ENCODE measurements at places on chromosomes 7 and 10. TPM values are rescaled to one million over a fixed set of nuclear protein-coding genes. Genes with fewer than 3 reads are reported as not detected.

SLIT1 gene
- 0.35 TPM for total RNA-seq

HYCC1 gene
- total RNA-seq: 22.6 TPM

ADARB2 gene
- total RNA-seq: 1.0 TPM

CCL24 gene
- total RNA-seq: not detected

CCDC3 gene
- total RNA-seq: 33.5 TPM

PDCD4 gene
- 75.9 TPM for total RNA-seq

DNA sequence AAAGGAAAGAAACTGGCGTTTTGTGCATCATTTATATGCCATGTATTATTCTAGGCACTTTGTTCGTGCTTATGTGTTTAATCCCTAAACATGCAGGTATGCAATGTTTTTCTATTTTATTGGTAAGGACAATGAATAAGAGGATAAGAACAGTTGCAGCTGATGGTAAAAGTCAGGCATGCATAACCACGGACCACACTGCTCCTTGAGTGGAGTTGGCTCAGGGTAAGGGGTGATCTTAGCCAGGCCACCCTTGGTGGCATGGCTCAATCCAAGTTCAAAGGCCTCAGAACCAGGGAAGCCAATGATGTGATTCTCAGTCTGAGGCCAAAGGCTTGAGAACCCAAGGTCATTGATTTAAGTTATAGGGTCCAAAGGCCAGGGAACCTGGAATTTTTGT, 1068.1 kb downstream of the NRG3 start:
- no peak for DNase-seq

DNA sequence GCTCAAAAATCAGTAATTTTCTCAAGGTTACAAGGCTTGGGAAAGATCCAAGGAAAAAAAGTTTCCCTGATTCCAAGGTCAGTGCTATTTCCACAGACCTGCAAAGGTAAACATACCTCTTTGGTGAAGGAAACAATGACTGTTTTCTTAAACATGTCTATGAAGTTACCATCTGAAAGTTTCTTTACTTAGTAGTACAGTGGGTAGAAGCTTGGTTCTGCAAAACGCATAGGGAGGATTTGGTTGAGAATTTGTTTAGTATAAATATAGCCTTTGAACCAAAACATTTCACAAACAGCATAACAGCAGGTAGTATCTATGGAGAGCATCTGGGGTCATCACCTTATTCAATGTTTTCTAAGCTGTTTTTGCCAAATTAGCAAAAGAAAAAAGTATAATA, 169.6 kb downstream of the CCSER2 start:
- DNase-seq: no peak

- peak; percentile 80 for DNase-seq
Observed at GRCh38 chr10:72242675-72243074, 26.6 kb upstream of the ASCC1 start.

GRCh38 chr7:147861058-147861716, 729.4 kb upstream of the C7orf33 start:
- no peak for DNase-seq

DNA sequence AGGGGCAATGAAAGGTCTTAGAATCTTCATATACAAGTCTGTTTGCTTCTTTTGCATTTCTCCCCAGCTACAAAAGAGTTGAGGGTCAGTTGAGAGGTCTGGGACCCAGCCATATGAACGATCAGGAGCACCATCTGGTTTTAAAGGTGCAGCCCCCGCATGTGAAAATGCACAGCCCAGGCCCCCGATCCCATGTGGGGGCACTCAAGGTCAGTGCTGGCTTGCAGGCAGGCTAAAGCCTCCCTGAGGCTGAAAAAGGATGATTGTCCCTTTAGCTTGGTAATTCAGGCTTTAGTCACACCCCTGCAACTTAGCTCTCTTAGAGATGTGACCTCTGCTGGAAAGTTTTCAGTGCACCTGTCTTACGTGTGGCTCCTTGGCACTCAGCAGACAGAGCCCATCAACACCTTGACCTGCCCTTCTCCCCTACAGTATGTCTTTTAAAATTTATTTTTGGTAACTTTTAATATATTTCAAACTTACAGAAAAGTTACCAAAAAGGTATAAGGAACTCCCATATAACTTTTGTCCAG, 80.1 kb upstream of the PDCD4 start:
- DNase-seq: no peak

DNA sequence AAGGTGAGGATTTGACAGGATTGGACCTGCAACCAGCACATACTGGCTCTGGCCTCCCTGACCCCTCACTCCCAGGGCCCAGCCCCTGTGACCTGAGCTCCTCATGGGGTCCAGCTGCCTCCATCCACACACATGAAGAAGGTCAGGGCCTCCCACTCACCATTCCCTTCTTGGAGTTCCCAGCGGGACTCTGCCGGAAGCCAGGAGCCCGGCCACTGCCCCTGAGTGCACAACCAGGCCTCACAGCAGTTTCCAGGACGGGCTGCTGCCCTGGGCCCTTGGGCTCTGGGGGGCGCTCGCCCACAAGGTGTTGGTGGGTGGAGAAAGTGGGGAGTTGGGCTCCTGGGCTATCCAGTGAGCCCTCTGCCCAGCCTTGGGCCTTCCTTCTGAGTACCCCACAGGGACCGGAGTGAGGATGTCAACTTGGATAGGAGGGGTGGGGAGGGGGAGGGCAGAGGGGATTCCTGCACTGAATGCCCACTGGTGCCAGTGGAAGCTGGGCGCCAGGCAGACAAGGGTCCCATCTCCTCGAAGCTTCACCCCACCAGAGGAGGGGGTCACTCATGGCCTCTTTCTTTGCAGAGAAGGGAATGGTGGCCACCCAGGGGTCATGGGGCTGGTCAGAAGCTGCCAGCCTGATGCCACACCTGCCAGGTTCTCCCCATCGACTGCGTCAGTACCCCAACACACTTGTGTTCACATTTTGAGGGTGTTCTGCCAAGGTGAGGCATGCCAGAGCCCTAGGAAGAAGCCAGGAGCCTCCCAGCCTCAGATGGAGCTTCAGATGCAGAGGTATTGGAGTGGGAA, 115.3 kb downstream of the PTPN20 start:
- DNase-seq: no peak

DNA sequence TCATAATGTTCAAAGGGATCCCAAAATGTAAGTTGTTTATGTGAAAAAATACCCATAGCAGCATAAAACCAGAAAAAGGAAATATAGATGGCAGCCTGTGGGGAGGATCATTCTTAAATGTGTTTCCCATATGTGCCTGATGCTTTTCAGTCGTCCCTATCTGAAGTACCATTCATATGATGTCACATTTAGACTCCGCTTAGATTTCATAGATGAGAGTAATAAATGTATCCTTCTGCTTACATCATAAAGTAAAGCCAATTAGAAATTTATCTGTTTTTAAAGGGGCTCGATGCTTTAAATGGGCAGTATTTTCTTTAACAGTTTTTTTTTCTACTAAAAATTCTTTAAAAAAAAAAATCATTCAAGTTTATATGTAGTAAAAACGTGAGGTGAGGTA, 136.1 kb downstream of the KAT6B start:
- no peak for DNase-seq

DNA sequence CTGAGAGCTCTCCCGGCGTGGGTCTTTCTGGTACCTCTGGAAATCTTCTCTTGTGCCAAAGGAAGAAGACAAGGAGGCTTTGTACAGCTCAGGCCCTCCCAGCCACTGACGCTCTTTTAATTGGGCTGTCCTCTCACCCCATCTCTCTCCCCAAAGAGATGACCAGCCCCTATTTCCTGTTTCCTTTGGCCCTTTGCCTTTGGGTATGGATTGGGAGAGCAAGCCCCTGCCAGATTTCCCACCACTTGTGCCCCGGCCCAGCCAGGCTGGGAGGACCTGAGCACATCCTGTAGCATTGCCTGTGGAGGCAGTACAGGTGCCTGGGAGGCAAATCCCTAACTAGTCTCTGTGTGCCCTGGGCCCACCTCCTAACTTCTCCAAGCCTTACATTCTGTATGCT, 5.7 kb upstream of the PLAC9 start:
- no peak for DNase-seq

- no peak for DNase-seq
Observed at GRCh38 chr10:34575882-34576281, 239.2 kb downstream of the PARD3 start.

- DNase-seq: no peak
Observed at GRCh38 chr7:25180946-25181345, 47.3 kb downstream of the NPVF start.

GRCh38 chr10:35533565-35533964, 71.6 kb upstream of the GJD4 start:
- DNase-seq: no peak

GRCh38 chr10:4685904-4686643, 139.9 kb upstream of the AKR1E2 start:
- no peak for DNase-seq

GRCh38 chr10:107129000-107129399, 35.5 kb downstream of the SORCS1 start:
- no peak for DNase-seq

GRCh38 chr7:100577507-100577906, 3.8 kb upstream of the SAP25 start:
- no peak for DNase-seq

GRCh38 chr10:52895059-52895458, 122.5 kb upstream of the MBL2 start:
- no peak for DNase-seq

Data from kidney (tissue), 22 donors.